ENCODE measurements at places on chromosomes 2 and 18.

GRCh38 chr2:101500180-101500579 lies 25.3 kb upstream of the RFX8 start:
- DNase-seq, result no peak

- no peak for DNase-seq
Measured at GRCh38 chr18:26488417-26489009, 59.8 kb downstream of the KCTD1 start.

- DNase-seq, result no peak
Measured at GRCh38 chr2:45024097-45024496, 14.8 kb upstream of the SIX2 start.

GRCh38 chr2:233241803-233242202 lies 9.7 kb upstream of the ATG16L1 start:
- no peak for DNase-seq

- no peak for DNase-seq
Measured at GRCh38 chr18:48875314-48875941, 75.3 kb downstream of the SMAD7 start.

DNA sequence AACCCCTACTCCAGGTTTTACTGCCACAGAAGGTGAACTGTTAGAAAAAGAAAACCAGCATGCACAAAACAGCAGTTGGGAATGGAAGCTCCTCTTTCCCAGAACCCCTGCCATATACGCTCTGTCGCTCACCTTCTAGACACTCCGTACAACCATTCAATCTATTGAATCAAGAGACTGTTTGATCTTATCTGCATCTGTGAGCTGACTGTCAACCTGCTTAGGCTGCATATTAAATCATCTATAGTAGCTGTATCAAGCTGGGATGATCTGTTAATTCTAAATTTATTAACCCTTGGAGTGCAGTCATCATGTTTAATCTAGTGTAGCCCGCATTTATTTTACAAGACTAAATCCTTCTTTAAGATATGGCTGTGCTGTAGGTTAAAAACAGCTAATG lies 13.6 kb upstream of the BCL11A start:
- DNase-seq, result no peak

GRCh38 chr2:36676364-36676763 lies 20.1 kb upstream of the VIT start:
- DNase-seq, result no peak

DNA sequence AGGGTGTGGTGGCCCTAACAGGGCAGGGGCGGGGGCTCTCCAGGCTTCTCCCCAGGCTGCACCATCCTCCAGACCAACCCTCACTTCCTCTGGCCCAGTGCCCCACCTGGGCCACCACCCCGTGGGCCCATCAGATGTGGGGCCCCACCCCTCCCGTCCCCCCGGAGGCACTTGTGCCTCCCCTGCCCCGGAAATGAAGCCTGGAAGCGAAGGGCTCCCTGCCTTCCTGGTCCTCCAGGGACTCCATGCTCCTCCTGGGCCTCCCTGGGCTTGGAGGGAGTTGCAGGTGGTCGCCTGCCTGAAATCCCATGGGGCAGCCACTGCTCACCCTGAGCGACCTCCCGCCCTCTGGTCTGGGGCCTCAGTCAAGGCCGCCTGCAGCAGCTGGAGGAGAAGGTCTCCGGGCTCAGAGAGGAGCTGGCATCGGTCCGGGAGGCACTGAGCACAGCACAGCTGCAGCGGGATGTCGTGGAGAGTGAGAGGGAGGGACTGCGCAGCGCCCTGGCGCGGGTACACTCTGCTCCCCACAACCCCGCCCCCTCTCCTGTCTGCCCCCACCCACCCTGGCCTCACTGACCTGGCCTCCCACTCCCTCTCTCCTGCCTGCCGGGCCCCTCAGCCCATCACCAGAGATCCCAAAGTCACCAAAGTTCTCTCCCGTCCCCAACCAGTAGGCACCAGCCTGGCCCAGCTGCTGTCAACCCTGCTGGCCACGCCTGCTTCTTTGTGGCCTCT lies 28.0 kb downstream of the CROCC2 start:
- DNase-seq, result no peak

DNA sequence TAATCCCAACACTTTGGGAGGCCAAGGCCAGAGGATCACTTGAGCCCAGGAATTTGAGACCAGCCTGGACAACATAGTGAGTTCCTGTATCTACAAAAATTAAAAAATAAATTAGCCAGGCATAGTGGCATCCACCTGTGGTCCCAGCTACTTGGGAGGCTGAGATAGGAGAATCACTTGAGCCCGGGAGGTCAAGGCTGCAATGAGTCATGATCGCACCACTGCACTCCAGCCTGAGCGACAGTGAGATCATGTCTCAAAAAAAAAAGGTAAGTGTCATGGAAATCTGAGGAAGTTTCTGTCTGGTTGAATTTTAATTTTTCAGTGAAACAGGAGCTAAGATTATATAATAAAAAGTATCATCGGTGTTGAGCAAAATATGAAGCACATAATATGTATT lies 2.5 kb upstream of the C2orf15 start:
- DNase-seq, result no peak

DNA sequence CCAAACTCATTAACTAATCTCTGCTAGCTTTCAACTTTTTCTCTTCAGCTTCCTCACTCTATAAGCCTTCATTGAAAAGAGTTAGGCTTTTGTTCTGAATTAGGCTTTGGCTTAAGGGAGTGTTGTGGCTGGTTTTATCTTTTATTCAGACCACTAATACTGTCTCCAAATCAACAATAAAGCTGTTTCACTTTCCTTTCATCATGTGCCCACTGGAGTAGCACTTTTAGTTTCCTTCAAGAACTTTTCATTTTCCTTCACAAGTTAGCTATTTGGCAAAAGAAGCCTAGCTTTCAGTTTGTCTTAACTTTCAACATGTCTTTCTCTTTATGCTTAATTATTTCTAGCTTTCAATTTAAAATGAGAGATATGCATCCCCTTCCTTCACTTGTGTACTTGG lies 271.7 kb upstream of the FSIP2 start:
- DNase-seq, result no peak

GRCh38 chr2:120831086-120831485 lies 95.4 kb downstream of the GLI2 start:
- DNase-seq, result no peak

GRCh38 chr2:126858991-126859390 lies 39.7 kb upstream of the TEX51 start:
- no peak for DNase-seq

- DNase-seq, result no peak
Measured at GRCh38 chr2:236749346-236749745, 179.7 kb downstream of the ACKR3 start.

- DNase-seq, result no peak
Measured at GRCh38 chr2:3277748-3278520, 99.7 kb downstream of the EIPR1 start.

GRCh38 chr2:149213764-149214493 lies 116.5 kb upstream of the LYPD6 start:
- no peak for DNase-seq

- DNase-seq, result no peak
Measured at GRCh38 chr18:24949908-24950307, 402.1 kb downstream of the ZNF521 start.

- no peak for DNase-seq
Measured at GRCh38 chr2:195620501-195620900, 36.5 kb upstream of the SLC39A10 start.

- DNase-seq, result no peak
Measured at GRCh38 chr2:197786010-197786877, 1.1 kb upstream of the BOLL start.

DNA sequence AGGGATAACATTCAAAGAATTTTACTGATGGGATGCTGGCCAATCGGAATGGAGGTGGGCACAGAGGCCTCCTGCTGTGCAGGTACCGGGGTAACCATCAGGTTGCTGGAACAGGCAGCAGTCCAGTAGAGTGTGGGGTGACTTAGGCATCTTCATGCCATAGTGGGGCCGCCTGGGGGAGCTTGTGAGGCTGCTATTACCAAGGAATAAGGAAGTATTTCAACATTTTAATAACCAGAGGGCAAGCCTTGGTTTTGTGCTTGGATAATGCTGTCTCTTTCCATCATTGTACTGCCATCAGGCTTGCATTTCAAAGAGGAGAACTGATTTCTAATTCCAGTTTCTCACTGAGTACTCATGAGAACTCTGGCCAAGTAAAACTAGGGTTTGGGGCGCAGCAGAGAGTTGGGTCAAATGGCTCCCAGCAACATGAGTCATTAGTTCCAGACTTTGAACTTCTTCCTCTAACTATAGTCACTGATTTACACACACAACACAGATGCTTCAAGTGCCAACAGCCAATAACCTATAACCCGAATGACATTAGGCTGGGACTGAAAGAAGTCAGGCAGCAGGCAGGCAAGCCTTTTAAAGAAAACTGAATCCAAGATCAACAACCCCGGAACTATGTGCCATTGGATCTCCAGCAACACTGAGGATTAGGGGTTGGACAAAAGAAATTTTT lies 56.1 kb upstream of the FHL2 start:
- DNase-seq, result no peak
